ENCODE measurements at places on chromosomes 13 and 19.

DNA sequence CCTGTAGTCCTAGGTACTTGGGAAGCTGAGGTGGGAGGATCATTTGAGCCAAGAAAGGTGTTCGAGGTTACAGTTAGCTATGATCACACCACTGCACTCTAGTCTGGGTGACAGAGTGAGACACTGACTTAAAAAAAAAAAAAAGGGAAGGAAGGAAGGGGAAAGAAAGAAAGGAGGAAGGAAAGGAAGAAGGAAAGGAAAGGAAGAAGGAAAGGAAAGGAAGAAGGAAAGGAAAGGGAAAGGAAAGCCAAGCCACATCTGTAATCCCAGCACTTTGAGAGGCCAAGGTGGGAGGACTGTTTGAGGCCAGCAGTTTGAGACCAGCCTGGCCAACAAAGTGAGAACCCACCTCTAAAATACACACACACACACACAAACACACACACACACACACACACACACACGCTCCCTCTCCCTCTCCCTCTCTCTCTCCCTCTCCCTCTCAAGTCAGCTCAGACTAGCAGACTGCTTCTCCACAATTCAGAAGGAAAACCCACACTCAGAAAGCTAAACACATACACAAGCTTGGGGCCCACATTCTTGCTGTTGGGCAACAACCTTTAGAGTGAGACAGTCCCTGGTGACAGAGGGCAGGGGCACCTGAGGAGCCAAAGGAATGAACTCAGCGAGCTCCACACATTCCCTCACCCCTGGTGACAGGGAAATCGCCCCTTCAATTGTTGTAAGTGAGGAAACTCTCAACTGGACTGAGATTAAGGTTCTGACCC, 2.7 kb downstream of the ZNF709 start:
- no peak for DNase-seq

DNA sequence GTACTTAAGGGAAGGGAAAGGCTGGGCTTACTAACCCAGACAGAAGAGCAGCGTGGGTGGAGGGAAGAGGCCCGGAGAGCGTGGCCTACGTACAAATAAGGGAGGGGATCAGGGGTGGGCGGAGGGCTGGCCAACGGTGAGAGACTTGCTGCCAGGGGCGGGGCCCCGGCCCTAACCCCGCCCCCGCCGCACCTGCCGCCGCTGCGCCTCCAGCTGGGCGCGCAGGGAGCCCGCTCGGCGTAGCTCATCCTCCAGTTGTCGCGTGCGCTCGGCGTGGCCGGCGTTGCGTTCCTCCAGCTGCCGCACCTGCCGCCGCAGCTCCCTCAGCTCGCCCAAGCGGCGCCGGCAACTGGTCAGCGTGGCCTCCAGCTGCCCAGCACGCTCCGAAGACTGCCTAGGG, 5.7 kb downstream of the HOOK2 start:
- DNase-seq = no peak

GRCh38 chr13:48161530-48162179, 66.8 kb upstream of the MED4 start:
- no peak for DNase-seq

DNA sequence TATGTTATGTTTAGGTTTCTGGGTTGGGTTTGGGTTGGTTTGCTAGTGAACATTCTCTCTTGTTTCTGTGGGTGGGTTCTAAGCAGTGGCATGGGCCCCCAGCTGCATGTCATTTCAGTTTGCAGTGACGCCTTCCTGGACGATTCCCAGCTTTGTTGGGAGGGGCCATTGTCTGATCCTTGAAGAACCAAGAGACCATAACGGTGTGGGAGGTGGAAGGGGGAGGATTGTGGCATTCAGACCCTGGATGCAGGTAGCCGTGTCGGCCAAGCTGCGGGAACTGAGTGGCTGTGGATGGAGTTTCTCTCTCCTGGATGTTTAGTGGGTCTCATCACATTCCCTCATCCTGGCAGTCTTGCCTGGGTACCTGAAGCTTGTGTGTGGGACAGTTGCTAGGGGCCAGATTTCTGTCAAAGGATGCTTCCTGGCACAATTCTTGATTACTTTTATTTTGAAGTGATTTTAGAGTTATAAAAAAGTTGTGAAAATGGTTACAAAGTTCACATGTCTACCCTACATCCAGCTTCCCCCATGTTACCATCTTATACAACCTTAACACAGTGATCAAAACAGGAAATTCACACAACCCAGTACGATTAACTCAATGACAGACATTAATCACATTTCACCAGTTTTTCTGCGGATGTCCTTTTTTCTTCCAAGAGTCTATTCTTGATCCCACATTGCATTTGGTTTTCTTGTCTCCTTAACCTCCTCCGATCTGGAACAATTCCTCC, 123.8 kb downstream of the SIPA1L3 start:
- DNase-seq = no peak

GRCh38 chr19:33193865-33194362, at the start of gene LRP3:
LRP3 (plus strand) TSS chr19:33194330; CDS start chr19:33194786, 456 bp downstream.
- peak; percentile 13 for DNase-seq

GRCh38 chr13:106756446-106756845, 188.5 kb upstream of the ARGLU1 start:
- no peak for DNase-seq

- no peak for DNase-seq
Measured at GRCh38 chr19:50795664-50796073, 5.5 kb downstream of the ACP4 start.
